CD8-positive, alpha-beta memory T cell (primary cell): ENCODE measurements at places on chromosomes 16 and 17.
A peak's percentile ranks its signal among the peaks of the same experiment; 100 is the strongest.

GRCh38 chr17:4939546-4939795 is 375 bp downstream of the SLC25A11 start:
- DNase-seq = no peak

DNA sequence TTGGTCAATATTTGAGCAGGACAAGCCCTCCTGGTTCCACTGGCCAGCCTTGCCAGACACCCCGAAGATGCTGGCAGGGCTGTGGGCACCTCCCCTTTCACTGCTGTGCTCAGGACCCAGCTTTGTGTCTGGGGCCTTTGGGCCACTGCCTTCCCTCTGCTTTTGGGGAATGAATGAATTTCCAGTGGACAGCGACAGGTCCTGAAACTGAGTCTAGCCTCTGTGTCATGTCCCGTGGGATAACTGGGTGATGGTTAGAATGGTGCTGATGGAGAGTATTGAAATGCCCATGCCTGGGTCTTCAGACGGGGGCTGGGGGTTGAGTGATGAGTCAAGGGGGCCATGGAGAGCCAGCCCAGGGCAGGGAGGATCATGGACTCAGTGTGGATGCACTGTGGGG is 135.8 kb downstream of the FOXL1 start:
- DNase-seq = no peak

GRCh38 chr17:36629252-36629847 is 28.0 kb downstream of the MRM1 start:
- DNase-seq = peak; percentile 82

GRCh38 chr16:4506450-4506849 is 30.3 kb downstream of the HMOX2 start:
- peak; percentile 67 for DNase-seq

GRCh38 chr16:5756969-5757368 is 659.4 kb upstream of the EEF2KMT start:
- DNase-seq = no peak

DNA sequence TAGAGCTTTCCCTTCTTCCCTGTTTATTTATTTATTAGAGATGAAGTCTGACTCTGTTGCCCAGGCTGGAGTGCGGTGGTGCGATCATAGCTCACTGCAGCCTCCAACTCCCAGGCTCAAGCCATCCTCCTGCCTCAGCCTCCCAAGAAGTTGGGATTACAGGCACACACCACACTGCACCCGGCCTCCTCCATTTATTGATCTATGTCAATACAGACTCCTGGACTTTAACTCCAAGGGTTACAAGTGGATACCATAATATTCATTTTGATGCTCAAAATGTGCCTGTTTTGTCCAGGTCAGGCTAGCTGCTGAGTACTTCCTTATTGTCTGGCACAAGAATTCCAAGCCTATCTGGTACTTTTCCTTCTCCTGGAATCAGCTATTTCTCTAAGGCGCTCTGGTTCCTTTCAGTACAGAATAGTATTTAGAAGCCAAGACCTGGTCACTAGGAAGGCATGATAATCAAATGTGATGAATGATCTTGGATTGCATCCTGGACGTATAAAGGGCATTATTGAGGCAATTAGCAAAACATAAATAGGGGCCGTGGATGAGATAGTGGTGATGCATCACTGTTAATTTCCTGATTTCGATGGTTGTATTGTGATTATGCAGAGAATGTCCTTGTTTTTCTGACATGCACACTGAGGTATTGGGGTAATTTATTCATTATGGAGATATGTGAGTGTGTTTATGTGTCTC is 21.7 kb downstream of the IL4R start:
- DNase-seq = no peak

- no peak for DNase-seq
Measured at GRCh38 chr17:46120537-46120936, 72.7 kb downstream of the KANSL1 start.

GRCh38 chr17:66379544-66379943 is 77.1 kb downstream of the PRKCA start:
- no peak for DNase-seq

DNA sequence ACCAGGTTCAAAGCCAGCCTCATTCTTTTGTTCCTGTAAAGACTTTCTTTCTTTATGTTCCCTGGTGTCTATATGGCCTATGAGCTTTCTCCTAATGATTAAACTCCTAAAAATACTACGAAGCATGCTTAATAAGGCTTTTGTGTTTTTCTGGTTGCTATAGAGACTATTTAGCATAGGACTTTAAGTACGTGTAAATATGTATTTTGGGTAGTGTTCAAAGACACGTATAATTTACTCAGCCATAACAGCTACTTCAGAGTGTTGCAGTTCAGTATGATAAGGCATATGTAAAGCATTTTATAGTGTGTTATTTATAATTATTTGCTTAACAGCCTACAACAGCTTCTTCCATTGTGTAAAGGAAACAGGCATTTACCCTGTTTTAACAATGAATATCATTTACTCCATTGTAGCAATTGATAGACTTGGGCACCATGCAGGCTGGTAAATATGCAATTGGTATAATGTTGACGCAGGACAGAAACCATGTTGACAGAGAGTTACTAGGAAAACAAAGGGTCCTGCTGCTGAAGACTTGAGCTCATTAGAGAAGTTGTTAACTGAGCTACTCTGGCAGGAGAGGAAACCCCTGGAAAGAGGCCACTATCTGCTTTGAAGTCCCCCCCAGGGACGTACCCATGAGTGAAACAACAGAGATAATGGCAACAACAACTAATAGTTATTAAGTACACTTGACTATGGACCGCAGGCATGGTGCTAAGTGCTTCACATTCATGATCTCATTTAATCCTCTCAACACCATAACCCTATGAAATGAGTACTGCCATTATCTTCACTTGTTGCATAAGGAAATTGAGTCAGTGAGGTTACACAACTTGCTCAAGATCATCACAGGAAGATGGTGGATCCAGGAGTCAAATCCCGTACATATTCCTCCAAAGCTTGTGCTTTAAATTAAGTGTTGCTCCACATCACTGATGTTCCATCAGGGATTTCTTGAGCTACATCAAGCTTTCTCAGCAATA is 342.2 kb upstream of the DYNLRB2 start:
- DNase-seq = no peak

DNA sequence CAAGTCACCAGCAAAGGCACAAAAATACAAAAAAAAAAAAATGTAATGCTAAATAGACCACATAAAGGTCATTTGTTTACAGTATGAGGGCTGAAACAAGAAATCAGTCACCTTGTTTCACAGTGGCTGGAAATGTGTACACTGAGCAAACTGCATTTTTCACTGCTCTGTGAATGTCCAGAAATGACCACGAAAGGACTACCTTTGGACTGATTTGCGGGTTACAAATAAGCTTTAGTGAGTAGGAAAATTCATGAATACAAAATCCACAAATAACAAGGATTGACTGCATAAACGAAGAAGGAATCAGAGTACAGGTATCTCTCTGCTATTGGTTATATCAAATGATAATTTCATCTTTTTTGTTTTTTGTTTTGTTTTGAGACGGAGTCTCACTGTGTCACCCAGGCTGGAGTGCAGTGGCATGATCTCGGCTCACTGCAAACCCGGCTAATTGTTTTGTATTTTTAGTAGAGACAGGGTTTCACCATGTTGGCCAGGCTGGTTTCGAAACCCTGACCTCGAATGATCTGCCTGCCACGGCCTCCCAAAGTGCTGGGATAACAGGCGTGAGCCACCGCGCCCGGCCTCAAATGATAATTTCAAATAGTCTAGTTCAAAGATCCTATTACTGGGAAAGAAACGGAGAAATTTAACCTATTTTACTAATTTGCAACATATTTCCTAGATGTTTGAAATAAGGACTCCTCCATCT is 30.5 kb downstream of the CYTH1 start:
- no peak for DNase-seq

GRCh38 chr17:58268774-58269556 is 11.8 kb downstream of the MPO start:
- no peak for DNase-seq

DNA sequence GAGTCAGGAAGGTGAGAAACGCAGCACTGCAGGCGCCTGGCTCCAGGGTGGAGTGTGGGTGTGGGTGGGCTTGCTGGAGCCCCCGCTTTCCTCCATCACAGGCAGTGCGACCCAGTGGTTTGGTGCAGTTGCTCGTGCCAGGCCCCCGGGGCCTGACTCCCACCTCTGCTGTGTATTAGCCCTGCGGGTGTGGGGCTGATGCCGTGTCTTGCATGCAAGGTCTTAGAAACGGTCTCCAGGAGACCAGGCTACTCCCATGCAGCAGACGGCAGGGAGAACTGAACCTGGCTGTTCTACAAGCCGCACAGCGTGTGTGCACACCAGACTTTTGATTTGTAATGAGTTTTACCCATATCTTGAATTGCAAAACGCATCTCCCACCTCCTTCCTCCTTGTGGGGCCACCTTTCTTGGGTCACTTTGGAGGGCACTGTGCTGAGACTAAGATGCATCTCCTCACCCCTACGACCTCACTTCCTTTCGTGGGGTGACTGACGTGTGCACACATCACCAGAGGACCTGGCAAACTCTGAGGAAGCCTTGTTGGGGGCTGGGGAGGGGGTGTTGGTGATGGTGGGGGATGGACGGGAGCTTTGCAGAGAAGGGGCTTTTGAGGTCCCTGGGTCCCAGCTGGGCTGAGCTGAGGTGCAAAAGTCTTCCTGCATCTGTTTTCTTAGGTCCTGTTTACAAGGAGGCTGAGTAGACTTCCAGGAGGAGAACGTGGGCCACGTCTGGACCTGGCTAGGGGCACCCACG is 101.8 kb upstream of the TNRC6C start:
- no peak for DNase-seq

DNA sequence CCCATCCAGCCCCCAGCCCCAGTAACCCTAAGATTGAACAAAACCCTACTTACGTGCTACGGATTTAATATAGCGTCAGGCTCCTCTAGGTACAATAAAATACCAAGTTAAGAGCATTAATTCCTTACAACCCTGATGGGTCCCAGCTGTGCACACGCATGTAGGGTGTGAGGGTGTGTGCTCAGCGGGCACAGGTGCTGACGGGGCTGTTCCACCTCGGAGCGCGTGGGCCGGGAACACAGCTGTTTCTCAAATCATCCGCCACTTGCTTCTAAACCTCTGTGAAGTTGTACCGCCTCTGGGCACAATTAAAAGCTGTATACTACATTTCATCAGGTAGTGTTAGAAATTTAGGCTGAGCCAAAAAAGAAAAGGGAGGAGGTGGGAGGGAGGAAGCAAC is 478.6 kb downstream of the MAF start:
- DNase-seq = no peak

- DNase-seq = no peak
Measured at GRCh38 chr16:9407206-9407758, 315.8 kb downstream of the HAPSTR1 start.

GRCh38 chr17:78526231-78527025 is 50.8 kb downstream of the DNAH17 start:
- DNase-seq = no peak

- DNase-seq = peak; percentile 47
Measured at GRCh38 chr16:10737068-10737625, 6.5 kb upstream of the NUBP1 start.

DNA sequence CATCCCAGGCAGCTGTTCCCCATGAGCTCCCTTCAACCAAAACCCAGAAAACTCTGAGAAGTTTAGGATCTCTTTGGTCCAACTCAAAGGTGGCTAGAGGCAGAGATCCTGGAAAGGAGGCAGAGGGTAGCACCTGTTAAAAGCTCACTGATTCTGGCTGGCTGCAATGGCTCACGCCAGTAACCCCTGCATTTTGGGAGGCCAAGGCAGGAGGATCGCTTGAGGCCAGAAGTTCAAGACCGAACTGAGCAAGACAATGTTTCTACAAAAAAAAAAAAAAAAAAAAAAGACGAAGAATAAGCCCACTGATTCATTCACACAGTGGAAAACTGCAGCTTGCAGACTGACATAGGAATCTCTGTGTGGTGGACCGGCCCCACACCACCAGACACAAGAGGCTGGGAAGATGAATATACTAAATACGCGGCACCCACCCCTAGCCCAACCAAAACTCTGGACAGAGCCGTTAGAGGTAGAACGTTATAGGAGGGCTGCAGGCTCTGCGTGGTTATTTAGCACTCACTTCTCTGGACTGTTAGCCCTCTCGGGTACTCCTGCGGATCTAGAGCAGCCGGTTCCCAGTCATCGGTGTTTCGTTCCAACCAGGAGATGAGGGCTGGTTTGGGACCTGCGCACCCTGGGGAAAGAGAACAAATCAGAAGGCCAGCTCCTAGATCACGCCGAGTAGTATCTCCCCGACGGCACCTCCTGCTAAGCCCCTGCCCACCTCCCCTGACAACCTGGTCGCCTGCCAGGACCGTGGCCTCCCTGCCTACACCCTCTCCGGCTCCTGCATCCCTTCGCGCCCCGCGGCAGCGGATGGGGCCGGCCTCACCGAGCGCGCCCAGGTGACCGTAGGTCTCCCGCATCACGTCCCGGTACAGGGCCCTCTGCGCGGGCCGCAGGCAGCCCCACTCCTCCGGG is 925 bp downstream of the ZNF689 start:
- DNase-seq = no peak

DNA sequence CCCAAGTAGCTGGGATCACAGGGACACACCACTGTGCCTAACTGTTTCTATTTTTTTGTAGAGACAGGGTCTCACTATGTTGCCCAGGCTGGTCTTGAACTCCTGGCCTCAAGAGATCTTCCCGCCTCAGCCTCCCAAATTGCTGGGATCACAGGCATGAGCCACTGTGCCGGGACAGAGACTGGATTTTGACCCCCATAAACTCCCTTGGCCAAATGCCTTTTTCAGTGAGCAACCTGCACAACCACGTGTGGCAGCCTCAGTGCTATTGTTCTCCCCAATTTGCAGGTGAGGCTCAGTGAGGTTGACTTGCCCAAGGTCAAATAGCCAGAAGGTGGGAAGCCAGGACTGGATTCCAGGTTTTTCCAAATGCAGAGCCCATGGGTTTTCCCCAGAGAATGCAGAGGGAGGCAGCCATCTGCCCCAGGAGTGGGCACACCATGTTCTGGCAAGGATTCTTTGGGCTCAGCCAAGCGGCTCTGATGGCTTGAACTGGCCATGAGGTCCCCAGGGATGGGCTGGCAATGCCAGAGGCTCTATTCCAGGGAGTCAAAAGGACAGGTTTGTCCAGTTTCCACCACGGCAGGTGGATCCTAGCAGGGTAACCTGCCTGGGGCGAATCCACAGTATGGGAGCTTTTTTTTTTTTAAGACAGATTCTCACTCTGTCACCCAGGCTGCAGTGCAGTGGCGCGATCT is 1.8 kb downstream of the IL27 start:
- no peak for DNase-seq
